ENCODE measurements at places on chromosomes 5 and 9. TPM values are rescaled to one million over a fixed set of nuclear protein-coding genes. Genes with fewer than 3 reads are reported as not detected.

The PAEP gene
- not detected for total RNA-seq

The ADAMTS13 gene
- total RNA-seq: 3.2 TPM

The LHX6 gene
- 0.10 TPM for total RNA-seq

The IL4 gene
- total RNA-seq: not detected

The NUTM2F gene
- not detected for total RNA-seq

The TMEM174 gene
- total RNA-seq: not detected

The PTGDS gene
- not detected for total RNA-seq

The IFNB1 gene
- 0.44 TPM for total RNA-seq

The LOX gene
- total RNA-seq: not detected

The PCDHB3 gene
- not detected for total RNA-seq

The ANKRD31 gene
- total RNA-seq: 0.36 TPM

The MYORG gene
- 1.1 TPM for total RNA-seq

The ACOT12 gene
- not detected for total RNA-seq

The HBEGF gene
- total RNA-seq: 8.7 TPM

The CFAP77 gene
- not detected for total RNA-seq

The LARP1 gene
- 200 TPM for total RNA-seq

The ADAMTS12 gene
- total RNA-seq: not detected

The IRX4 gene
- total RNA-seq: not detected

The CD274 gene
- total RNA-seq: 14.2 TPM

The GARIN3 gene
- 3.8 TPM for total RNA-seq

The OTP gene
- not detected for total RNA-seq

The CDH9 gene
- total RNA-seq: not detected

The STK10 gene
- total RNA-seq: 44.7 TPM

The GPR150 gene
- total RNA-seq: 0.94 TPM

The SPINK7 gene
- not detected for total RNA-seq

The SCGB3A2 gene
- not detected for total RNA-seq

The CDKN2B gene
- total RNA-seq: not detected

The LVRN gene
- total RNA-seq: not detected

The ACO1 gene
- total RNA-seq: 13.2 TPM

The ODF2 gene
- 73.7 TPM for total RNA-seq

The RNF183 gene
- not detected for total RNA-seq

The SETX gene
- total RNA-seq: 26.7 TPM
